ENCODE measurements at places on chromosomes 5 and 9. TPM values are rescaled to one million over a fixed set of nuclear protein-coding genes. Genes with fewer than 3 reads are reported as not detected.

DNA sequence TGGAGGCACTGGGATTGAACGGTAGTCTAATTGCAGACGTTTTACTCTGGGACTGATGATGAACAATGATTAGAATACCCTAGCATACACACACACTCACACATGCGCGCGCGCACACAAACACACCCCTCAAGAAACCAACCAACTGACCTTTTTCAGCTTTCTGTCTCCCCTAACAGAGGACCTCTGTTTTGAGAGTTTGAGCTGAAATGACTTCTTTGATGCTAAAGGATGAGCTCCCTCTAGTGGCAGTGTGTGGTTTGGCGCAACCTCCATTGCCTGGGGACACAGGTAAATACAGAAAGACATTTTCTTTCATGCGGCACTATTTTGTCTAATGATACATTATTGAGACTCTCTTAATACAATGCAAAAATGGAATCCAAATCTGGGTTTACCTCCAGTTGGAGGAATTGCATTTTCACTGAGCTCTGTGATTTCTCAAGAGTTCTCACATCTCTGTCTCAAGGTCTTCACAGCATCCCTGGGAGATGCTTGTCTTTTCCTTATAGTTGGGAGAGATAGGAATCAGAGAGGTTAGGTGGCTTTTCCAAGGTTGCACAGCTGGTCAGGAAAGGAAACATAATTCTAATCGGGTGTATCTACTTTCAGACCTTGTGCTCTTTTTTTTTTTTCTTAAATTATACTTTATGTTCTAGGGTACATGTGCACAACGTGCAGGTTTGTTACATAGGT is 187.5 kb downstream of the TMEM38B start:
- peak; percentile 10 for DNase-seq

- no peak for DNase-seq
Measured at GRCh38 chr5:154288145-154288544, 97.6 kb downstream of the GALNT10 start.

The SPZ1 gene
- not detected for polyA plus RNA-seq

GRCh38 chr9:120474591-120475243 is 105.2 kb downstream of the CDK5RAP2 start:
- DNase-seq = no peak

- no peak for DNase-seq
Measured at GRCh38 chr9:124480621-124480981, 26.6 kb downstream of the NR5A1 start.

DNA sequence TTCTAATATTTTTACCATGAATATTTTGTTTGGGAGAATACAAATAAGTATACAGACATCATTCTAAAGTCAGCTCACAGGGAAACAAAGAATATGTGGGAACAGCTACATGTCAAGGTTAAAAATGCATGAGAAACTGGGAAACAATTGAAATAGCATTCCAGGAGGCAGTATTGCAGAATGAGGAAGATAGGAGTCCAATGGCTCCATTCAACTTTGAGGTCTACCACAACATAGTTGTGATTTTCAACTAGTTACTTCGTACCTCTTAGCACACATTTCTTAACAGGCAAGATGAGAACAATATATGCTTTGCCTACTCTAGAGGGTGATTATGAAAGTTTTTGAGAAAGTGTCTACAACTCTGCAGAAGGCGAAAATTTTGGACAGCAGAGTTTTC is 35.2 kb upstream of the CAST start:
- peak; percentile 43 for DNase-seq

DNA sequence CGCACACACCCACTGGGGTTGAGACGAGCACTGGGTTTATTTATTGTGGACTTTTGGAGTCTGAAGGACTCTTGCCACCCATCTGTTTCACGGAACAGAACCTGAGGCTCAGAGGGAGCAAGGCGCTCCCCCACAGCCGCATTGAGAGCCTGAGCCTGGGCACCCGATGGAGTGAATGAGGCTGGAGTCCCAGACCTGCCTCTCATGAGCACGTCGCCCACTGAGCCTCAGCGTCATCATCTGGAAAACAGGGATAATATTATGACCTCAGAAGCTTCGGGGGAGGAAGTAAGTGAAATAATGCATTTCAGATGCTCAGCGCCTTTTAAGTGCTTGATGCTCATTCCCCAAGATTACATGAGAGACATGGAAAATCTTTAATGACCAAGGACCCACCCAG is 5.5 kb downstream of the NEK6 start:
- no peak for DNase-seq

The ABLIM3 gene
- 52.6 TPM for polyA plus RNA-seq

The MLANA gene
- polyA plus RNA-seq = not detected

DNA sequence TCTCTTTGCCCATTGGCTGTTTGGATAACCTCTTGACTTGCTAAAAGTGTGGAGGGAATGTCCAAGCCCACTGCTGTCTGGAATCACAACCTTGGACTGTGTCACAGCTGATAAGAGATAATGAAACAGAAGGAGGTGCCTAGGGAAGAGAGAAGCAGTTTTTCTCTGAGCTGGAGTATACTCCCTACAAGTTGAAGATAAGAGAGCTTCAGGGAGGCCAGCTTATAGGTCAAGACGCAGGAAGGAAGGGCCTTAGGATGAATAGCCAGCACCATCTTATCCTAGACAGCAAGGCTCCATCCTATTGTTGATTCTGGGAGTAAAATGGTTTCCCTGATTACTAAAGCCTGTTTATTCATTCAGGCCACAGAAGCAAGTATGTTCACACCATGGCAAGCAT is 244.7 kb downstream of the NPR3 start:
- DNase-seq = no peak

- no peak for DNase-seq
Measured at GRCh38 chr9:82543726-82544125, 519.2 kb downstream of the RASEF start.

- no peak for DNase-seq
Measured at GRCh38 chr5:137605411-137605810, 106.3 kb upstream of the SPOCK1 start.

The FOXD4L3 gene
- polyA plus RNA-seq = not detected

- no peak for DNase-seq
Measured at GRCh38 chr5:138186002-138186447, 7.1 kb downstream of the KIF20A start.

GRCh38 chr5:8953016-8953415 is 592.9 kb downstream of the SEMA5A start:
- no peak for DNase-seq

GRCh38 chr5:174311531-174312269 is 266.2 kb downstream of the NSG2 start:
- DNase-seq = no peak

The WDR31 gene
- polyA plus RNA-seq = 1.5 TPM

The C9orf43 gene
- polyA plus RNA-seq = 0.56 TPM

The UBAC1 gene
- 35.8 TPM for polyA plus RNA-seq

The LCN15 gene
- polyA plus RNA-seq = not detected

DNA sequence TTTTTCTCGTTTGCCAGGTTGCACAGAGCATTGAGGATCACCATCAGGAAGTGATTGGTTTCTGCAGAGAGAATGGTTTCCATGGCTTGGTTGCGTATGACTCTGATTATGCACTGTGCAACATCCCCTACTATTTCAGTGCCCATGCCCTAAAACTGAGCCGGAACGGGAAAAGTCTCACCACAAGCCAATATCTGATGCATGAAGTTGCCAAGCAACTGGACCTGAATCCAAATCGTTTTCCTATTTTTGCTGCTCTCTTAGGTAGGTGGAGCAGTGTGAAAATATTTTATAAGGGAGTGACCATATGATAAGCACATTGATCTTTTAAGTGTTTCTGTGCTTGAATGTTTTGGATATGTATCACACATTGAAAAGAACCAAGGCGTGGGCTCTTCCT is 17.7 kb upstream of the FAM120AOS start:
- DNase-seq = no peak

The SURF1 gene
- 28.2 TPM for polyA plus RNA-seq

- DNase-seq = no peak
Measured at GRCh38 chr5:62030326-62030725, 275.7 kb upstream of the KIF2A start.

- DNase-seq = no peak
Measured at GRCh38 chr5:132799392-132799791, 13.7 kb upstream of the SOWAHA start.

GRCh38 chr5:124948062-124948753 is 201.8 kb upstream of the ZNF608 start:
- no peak for DNase-seq

DNA sequence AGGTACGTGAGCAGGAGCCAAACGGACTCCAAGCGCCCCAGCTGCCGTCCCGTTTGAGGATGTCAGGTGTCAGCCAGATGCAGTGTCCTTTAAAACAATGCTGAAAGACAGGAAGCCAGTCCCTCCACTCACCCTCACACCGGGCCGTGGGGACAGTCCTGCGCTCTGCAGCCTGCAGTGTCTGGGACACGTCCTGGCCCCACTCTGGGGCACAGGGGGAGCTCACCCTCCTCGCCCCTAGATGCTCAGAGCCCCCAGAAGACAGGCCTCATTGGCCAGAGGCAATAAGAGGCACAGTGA is 79.7 kb downstream of the ZNF354C start:
- DNase-seq = no peak

- DNase-seq = no peak
Measured at GRCh38 chr9:5449521-5450358, 602 bp upstream of the CD274 start.

GRCh38 chr9:89398621-89399020 is 80.3 kb downstream of the SECISBP2 start:
- no peak for DNase-seq

The FBP1 gene
- polyA plus RNA-seq = not detected

The FBP2 gene
- not detected for polyA plus RNA-seq

The NXNL2 gene
- polyA plus RNA-seq = 0.92 TPM

The ROR2 gene
- 12.3 TPM for polyA plus RNA-seq

GRCh38 chr9:85067792-85068191 is 398.3 kb downstream of the NTRK2 start:
- no peak for DNase-seq

- no peak for DNase-seq
Measured at GRCh38 chr5:1651971-1652872, 128.5 kb upstream of the LPCAT1 start.

DNA sequence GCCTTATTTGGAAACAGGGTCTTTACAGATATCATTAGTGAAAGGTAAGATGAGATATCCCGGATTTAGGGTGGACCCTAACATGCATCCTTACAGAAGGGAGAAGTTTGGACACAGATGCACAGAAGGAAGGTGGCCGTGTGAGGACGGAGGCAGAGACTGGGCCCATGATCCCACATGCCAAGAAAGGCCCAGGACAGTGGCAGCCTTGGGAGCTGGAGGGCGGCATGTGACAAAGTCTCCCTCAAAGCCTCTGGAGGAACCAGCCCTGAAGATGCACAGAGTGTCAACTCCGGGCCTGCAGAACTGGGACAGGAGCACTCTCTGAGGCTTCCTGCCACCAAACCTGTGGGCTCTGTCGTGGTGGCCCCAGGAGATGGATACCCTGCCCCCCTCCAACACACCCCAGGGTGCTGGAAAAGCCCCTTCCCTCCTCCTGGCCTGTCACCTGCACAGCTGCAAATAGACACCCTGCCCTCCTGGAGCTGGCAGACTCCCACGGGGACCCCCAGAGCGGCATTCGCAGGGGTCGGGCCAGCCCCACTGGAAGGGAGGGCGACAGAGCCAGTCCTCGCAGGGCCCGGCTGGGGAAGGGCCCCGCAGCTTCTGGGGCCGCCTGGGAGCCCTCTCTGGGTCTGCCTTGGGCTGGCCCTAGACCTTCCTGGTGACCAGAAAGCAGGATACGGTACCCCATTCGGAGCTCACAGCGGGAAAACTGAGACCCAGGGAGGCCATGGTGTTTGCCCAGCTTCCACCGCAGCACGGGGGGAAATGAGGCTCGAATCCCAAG is 7.9 kb downstream of the NACC2 start:
- no peak for DNase-seq

DNA sequence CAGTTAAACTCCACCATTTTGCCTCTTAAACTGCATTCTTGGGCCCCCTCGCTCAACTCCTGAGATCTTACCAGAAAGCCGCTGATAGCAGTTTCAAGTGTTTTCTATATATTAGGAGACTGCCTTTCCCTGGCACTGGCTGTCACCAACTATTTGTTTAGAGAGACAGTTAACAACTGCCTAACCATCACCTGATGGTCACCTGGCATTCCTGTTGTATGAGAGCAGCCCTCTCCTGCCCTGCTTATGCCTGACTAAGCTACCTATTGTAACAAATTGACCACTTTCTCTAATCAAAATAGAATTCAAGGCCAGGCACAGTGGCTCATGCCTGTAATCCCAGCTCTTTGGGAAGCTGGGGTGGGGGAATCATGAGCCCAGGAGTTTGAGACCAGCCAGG is 28.0 kb upstream of the SIL1 start:
- DNase-seq = no peak

GRCh38 chr5:169343766-169344165 is 42.8 kb upstream of the SLIT3 start:
- no peak for DNase-seq

Data from AG04450 (cell line).